Activated CD4-positive, alpha-beta T cell treated with anti-CD3 and anti-CD28 coated beads, Interleukin-2, Interleukin-6, amounts not matched to agents 100 ng/mL and 50 ng/mL, durations not matched to agents 16 hours and 8 hours (primary cell): ENCODE measurements at places on chromosomes 1 and 21.
A peak's percentile ranks its signal among the peaks of the same experiment; 100 is the strongest.

DNA sequence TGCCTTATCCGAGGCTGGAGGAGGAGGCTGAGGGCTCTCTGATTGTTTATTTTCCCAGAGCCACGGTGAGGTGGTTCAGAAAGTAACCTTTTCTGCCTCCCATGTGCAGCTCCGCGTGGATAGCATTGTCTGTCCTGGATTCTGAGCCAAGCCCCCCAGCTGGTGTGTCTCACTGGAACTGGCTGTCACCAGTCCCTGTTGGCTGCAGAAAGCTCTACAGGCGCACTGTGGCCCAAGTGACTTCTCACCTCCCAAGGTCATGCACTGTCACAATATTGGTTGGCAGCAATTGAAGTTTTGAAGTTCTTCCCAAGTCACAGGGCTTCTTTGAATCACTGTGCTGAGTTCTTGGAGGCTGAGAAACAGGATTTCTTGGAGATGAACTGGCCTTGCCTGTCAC lies 8.2 kb downstream of the BMP8A start:
- no peak for DNase-seq

GRCh38 chr21:27677546-27677945 lies 710.7 kb upstream of the ADAMTS5 start:
- DNase-seq: no peak

- DNase-seq: no peak
These were observed 68.0 kb upstream of the CYP2J2 start for GRCh38 chr1:59994302-59995198.

DNA sequence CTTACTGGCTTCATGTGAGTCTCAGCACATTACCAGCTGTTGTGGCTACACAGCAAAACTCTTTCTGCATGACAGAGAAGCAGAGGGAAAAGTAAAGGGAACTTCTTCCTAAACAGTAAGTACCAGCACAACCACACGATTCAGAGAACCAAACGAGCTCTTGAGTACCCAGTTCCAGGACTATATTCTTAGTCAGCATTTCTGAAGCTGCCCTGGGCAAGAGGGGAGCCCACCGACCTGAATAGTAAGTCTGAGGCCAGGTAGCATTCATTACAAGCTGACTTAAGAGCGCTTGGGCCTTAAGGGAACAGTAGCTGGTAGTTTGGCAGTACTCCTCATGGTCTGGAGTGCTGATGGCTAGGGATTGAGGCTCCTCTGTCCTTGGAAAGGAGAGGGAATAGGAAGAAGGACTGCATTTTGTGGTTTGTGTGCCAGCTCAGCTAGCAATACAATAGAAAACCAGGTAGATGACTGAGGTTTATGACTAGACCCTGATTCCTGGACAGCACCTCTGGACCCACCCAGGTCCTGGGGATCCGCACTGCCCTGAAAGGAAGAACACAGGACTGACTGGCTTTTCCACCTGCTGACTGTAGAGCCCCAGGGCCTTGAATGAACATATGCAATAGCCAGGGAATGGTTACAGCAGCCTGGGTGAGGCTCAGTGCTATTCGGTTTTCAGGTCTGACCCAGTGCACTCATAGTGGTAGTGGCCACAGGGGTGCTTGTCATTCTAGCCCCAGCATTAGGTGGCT lies 396.8 kb upstream of the PRMT6 start:
- no peak for DNase-seq

DNA sequence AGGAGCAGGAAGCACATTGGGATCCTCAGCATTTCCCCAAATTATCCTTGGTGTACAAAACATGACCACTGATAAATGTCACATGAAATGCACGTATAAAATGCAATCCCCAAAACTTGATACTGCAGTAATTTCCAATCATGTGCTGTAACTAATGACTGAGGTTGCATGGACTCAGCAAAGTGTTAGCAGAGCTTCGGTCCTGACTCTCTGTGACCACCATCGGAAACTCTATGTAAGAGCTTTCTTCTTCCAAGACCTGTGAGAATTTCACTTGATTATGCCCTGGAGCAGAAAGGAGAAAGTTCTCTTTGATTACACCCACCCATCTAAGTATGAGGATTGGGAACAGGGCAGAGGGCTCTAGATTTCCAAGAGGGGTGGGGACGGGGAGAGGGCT lies 908 bp downstream of the CD53 start:
- DNase-seq: peak; percentile 28

- DNase-seq: no peak
These were observed 38.6 kb downstream of the FAM78B start for GRCh38 chr1:166128195-166128594.

DNA sequence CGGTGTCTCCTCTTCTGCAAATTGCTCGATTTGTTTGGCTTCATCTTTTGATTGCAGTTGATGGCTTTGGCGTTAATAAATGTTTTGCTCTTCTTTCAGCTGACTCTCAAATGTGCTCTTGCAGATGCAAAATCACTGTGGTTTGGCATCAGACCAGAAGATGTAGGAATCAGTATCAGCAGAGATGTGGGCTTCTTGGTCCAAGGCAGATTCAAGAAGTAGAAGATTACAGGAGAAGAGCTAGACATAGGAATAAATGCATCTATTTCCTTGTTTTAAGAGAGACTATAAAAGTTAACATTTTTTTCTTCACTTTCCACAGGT lies 59.8 kb upstream of the BACH1 start:
- DNase-seq: no peak

DNA sequence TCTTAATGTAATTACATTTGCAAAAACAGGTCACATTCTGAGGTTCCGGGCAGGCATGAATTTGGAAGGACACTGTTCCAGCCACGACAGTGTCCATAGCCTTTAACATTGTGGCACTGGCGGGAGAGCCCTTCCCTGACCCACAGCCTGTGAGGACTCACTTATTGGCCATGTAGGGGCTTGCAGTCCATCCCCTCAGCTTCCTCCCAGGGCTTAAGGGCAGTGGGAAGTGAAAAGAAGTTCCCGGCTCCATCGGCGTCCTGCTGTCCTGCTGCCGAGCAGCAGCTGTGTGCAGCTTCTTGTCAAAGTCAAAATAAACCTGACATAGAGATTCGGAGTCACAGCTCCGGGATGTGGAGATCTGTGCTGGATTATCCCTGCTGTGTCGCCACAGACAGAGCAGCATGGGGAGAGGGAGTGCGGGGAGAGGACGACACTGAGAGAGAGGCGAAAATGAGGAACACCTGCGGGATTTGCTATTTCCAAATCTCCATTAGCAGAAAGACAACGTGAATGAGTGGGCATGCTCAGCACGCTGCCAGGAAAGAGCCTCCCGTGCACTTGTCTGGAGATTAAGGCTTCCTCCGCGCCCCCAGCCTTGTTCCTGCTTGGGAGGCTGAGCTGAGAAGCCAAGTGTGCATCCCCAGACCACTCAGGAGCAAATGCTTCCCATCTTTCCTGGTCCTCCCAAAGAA lies 260.3 kb downstream of the ASTN1 start:
- no peak for DNase-seq

DNA sequence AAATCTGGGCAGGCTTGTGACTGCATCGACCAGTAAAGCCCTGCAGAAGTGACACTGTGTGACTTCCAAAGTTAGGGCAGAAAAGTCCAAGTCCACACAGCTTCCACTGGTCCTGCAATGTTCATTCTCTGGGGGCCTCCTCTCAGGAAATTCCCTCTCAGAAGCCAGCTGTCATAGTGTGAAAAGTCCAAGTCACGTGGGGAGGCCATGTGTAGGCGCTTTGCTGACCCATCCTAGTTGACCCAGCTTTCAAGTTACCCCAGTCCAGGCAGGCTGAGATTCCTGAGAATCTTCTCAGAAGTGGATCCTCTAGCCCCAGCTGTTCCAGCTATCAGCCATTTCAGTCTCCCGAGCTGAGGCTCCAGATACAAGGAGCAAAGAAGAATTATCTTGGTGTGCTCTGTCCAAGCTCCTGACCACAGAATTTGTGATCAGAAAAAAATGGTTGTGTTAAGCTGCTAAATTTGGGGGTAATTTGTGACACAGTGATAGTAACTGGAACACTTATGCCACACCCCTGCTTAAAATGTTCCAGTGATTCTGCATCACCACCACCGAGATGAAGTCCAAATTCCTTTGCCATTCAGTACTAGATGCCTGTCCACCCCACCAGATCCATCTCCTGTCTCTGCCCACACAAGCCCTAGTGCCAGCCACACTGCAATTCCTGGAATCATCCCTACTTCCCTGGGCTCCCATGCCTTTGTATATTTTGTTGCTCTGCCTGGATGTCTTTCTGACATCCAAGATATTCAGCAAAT lies 2.5 kb upstream of the STUM start:
- no peak for DNase-seq

GRCh38 chr1:156963621-156964020 lies 43.2 kb downstream of the LRRC71 start:
- peak; percentile 30 for DNase-seq

DNA sequence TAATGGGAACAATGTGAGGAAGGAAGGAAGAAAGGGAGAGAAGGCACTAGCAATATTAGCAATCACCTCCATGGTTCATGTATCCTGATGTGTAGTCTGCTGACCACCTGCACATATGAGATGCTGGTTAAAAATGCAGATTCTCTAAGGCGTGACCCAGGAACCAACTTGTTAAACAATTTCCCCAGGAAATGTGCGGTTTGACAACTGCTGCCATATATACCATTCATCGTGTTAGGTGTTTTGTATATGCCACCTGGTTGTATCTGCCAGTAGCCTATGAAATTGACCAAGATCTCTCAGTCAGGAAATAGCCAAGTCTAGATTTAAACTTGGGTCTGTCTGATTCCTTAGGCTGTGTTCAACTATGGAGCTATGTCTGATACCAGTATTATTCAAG lies 4.1 kb downstream of the SEMA4A start:
- DNase-seq: no peak

DNA sequence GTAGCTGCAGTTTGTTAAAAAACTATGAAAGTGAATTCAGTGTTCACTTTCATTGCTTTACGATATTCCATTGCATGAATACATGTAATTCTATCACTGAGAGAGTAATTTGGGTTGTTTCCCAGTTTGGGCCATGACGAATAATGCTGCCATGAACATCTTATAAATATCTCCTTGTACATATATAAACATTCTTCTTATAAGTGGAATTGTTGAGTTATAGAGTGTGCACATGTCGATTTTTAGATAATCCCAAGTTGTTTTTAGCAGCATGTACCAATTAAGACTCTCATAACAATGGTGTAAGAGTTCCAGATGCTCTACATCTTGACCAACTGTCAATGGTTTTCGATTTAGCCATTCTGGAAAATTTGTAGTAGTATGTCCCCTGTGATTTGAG lies 40.9 kb downstream of the ALG6 start:
- no peak for DNase-seq
